ENCODE measurements at places on chromosomes 7 and 10.

- DNase-seq: no peak
These were observed 40.3 kb downstream of the CCDC71L start for GRCh38 chr7:106620676-106621075.

- no peak for DNase-seq
These were observed 11.6 kb downstream of the CFAP43 start for GRCh38 chr10:104220522-104220921.

- DNase-seq: no peak
These were observed 560.9 kb downstream of the PTPRN2 start for GRCh38 chr7:158026636-158027265.

- no peak for DNase-seq
These were observed 76.0 kb downstream of the CARD11 start for GRCh38 chr7:2967705-2968104.

DNA sequence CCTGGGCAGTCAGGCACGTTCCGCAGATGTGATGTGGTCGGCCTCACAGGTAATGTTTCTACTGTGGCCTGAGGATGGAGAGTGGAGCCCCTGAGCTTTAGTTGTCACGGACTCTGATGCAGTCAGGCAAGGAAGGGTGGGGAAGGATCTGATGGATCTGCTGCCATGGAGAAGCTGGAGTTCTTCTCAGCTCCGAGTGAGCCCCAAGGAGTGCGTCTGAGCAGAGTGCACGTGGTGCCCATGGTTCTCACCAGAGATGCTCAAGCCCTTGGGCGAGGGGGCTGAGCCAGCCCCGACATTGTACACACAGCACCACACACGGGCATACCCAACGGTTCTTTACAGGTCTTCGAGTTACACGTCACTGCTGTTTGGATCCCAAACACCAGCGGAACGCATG is 192.5 kb downstream of the EBF3 start:
- DNase-seq: no peak

GRCh38 chr7:151748733-151749132 is 128.2 kb downstream of the PRKAG2 start:
- DNase-seq: no peak

DNA sequence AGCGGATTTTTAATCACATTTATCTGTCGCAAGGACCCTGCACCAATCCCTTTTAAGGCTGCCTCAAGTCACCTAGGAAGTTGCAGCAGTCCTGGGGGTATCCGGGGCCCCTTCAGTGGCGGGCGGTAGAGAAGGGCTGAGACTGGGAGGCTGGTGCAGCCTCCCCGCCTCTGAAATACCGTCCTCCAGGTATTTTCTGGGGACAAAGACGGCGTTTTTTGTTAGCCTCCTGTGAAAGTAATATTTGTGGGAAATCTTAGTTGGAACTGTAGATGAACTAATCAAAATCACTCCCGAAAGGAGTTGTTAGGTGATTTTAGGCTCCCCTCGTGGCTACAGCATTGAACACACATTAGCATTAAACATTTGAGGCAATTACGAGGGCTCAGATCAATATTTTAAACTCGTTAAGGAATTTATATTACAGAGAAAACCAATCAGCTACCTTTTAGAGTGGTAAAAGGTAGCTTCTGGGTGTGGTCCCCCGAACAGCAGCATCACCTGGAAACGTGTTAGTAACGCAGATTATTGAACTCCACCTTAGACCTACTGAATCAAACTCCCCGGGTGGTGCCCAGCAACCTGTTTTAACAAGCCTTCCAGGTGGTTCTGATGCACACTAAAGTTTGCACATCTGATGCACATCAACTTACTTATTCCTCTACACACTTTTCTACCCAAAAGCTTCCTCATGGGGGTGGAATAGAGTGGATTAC is 530 bp upstream of the ANXA7 start:
- DNase-seq: no peak

GRCh38 chr7:43166686-43167085 is 54.2 kb downstream of the HECW1 start:
- no peak for DNase-seq

DNA sequence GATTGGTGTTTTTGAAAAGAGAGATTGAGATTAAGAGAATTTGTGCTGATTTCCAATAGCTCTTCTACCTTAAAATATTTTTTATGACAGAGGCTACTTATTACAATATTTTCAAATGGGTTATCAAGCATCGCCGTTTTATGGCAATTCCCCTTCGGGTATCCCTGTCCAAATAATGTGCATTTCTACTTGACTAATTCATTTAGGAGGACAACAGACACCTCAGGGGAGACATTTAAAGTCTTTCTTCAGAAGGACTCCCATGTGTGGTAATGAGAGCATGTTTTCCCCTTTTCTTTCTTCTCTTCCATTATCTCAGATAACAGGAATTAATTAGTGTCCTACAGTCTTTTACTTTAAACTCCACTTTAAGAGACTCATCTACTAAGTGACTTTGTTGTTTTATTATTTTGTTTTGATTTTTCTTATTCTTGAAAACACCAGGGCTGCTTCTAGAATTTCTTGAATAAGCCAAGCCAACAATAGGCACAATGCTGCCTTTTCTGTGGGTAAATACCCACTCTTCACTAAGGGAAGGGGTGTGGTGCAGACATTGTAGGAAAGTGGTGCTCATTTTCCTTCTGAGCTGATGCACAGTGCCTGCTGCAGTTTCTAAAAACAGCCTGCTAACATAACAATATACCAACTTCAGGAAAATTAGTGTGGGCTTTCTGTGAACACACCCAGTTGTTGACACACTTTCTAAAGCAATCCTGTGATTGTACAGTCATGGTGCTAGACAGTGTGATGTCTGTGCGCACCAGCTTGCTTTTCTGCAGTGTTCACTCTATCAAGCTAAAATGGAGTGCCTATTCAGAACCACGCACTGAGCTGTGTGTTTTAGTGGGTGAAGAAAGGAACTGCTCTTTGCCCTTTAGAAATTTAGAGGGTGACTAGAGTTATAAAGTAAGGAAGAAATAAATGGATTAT is 597.7 kb downstream of the NRG3 start:
- no peak for DNase-seq

GRCh38 chr10:89162596-89162995 is 44.5 kb downstream of the CH25H start:
- no peak for DNase-seq

GRCh38 chr7:43307522-43307921 is 195.1 kb downstream of the HECW1 start:
- DNase-seq: no peak

DNA sequence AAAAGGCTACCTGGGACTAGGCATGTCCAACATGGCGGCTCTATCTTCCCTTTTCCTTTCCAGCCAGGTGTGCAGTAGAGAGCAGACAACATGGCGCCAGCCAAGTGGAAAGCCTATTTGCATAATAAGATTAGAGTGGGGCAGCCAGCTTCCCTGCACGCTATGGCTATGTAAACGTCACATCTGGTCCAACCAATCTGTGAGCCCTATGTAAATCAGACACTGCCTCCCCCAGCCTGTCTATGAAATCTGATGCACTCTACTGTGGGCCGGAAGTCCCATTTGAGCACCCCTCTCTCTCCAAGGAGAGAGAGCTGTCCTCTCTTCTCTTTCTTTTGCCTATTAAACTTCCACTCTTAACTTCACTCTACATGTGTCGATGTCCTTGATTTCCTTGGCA is 984.9 kb upstream of the AUTS2 start:
- DNase-seq: no peak

DNA sequence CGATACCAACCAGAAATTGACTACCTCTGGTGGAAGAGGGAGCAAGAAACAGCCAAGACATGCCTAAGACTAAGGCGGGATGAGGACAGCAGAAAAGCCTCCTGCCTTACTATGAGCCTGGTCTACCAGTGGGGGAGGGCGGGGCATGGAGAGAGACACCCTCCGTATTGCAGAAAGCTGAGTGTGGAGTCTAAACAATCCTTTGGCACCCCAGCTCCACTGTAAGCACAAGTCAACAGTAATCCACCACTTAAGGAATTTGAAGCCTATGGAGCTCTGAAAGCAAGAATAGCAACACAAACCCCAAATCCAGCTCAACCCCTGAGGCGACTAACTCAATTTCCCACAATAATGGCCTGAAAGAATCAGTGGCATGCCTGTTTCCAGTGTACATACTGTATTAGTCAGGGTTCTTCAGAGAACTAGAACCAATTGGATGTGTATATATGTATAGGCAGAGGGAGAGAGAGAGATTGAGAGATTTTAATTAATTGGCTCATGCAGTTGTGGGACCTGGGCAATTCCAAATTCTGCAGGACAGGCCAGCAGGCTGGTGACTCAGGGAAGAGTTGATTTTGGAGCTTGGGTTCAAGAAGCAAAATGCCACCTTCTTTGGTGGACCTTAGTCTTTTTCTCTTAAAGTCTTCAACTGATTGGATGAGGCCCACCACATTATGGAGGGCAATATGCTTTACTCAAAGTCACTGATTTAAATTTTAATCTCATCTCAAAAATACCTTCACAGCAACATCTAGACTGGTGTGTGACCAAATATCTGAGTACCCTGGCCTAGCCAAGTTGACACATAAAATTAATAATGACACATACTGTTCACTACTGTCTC is 13.5 kb downstream of the PPIF start:
- no peak for DNase-seq

GRCh38 chr7:129750501-129750900 is 139.0 kb downstream of the NRF1 start:
- DNase-seq: no peak

GRCh38 chr10:110774069-110775019 is 97.4 kb upstream of the PDCD4 start:
- DNase-seq: no peak

DNA sequence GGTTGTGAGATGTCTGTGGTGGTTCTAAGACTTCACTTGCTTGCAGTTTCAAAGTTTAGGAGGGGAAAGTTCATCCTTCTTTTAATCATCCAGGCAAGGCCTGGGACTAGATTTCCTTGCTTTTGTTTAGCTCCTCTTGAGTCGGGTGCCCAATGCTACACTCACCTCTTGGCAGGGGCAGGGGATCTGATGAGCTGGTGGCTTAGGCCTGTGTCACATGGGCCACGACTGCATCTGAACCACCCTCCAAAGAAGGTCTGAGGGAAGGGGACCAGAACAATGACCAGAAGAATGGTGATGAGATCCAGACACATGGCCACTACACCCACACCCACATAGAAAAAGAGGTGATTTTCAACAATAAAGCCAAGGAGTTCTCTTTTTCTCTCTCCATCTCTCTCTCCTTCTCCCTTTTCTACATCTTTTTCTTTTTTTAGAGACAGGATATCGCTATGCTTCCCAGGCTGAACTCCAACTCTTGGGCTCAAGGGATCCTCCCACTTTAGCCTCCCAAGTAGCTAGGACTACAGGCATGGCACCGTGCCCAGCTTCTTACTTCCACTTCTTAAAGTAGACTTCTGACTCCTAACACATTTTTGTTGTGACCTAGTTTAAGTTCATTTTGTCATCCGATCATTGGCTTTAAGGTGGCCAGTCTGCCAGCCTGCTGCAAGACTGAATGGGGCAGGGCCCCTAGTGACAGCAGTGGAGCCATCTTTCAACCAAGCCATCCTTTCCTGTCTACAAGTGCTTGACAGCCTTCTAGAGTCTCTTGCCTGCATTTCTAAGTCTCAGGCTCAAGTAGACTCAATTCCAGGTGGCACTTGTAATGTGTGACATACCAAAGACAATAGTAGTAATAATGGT is 350.9 kb downstream of the RNLS start:
- DNase-seq: no peak

DNA sequence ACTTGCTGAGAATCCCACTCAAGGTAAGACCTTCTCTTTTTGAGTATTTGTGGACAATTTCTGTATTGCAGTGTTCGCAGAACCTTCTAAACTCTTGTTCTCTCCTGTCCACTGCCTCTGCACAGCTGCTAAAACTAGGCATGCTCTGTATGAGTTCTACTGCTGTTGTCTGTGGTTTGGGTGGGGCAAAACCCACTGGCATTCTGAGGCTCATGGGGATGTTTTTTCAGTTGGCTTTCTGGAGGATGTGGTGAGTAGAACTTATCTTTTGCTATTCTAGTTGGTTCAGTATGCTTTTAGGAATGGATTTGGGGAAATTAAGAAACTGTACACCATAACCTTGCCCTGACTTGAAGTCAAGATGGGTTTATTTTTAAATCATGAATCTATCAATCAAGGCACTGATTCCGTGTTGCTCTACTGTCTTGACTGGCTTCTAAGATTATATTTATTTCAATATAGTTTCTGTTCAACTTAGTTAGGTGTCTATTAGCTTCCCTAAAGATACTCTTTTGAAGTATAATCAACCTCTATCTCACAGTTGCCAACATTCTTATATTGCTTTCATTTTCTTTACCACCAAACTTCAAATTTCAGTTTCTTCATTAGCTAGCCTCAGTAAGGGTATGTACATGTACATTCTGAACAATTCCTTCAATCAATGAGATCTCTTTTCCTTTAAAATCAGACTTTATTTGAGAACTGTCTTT is 25.0 kb upstream of the C1GALT1 start:
- DNase-seq: peak; percentile 43

DNA sequence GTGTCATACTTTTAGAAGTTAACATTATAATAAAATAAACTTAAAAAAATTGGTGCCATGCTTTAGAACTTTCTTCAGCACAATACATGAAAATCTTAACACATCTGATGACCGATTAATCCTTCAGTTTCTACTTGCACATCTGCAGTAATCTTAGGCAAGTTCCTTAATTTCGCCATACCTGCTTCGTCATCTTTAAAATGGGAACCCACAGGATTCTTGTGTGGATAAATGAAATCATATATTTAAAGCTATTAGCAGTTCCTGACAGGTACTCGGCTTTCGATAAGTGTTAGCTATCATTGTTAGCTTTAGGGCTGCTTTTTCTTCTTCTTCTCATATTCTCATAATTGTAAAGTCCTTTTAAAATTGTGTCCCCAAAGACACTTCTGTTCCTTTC is 907 bp upstream of the VPS50 start:
- DNase-seq: no peak

DNA sequence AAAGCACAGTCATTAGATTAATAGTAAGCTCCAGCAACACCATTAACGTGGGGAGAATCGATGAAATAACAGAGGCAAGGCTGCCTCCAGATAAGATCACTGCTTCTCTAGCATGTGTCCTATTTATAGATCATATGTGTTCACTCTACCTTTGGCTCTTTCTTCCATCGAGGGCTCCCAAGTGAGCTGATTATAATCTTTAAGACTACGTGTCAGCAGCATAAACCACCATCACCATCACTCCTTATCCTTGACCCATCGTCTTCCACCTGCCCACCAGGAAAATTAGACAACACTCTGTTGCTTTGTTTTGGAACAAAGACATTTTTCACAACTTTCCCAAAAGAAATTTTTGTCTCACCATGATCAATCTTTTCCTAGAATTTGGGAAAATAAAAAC is 71.2 kb upstream of the CARD11 start:
- no peak for DNase-seq

DNA sequence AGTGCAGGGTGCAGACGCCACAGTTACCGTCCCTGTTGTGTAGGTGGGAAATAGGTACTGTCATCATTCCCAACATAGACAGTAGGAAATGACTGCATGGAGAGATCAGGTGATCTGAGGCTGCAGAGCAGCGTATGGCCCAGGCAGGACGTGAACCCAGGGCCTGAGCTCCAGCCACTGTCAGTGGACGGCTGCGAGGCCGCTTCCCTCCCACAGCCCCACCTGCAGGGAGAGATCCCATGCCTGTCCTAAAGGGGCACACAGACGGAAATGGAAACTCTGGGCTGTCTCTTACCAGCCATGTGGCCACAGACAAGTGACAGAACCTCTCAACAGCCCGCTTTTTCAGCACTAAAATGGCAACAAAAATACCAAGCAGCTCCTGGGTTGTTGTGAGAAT is 44.5 kb upstream of the MNX1 start:
- no peak for DNase-seq
